Ovary (tissue), 10 donors: ENCODE measurements at places on chromosomes 3 and 15. TPM values are rescaled to one million over a fixed set of nuclear protein-coding genes. Genes with fewer than 3 reads are reported as not detected.

The NANOGP8 gene
- total RNA-seq, result 3.3 TPM

The SLCO3A1 gene
- 11.9 TPM for total RNA-seq

DNA sequence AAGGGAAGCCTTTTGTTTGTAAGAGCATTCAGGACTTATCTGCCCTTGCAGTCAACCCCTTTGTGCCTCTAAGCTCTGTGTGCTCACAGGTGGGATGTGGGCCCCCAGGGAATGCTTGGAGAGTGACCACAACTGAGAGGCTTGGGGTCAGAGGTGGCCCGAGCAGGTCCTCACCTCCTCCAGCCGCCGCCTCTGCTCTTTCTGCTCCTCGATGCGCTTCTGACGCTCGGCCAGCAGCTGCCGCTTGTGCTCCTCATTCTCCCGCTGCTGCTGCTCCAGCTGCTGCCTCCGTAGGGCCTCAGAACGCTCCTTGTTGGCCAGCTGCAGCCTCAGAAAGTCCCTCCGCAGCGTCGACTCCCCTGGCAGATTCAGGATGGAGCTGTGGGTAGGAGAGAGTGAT is 130.8 kb upstream of the SLC2A2 start:
- H3K27ac ChIP-seq, result no peak overlapping the region
- no peaks in the 10 kb centered on the region for H3K27me3 ChIP-seq
- H3K4me3 ChIP-seq, result no peak overlapping the region
- no peaks in the 10 kb centered on the region for H3K36me3 ChIP-seq
- DNase-seq, result peak; percentile 51

DNA sequence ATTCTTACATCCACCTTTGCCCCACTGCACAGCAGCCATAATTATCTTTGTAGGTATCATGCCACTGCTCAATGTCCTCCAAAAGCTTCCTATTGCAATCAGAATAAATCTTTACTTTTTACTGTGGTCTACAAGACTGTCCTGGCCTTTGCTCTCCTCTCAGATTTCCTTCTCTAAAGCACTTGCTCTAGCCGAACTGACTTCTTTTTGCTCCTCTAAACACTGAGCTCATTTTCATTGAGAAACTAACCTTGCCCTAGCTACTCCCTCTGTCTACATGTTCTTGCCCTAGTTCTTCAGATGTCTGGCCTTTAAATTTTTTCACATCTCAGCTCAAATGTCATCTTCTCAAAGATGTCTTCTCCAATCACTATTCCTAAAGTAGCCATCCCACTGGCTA is 342.8 kb downstream of the TBC1D5 start:
- DNase-seq, result no peak
- H3K4me1 ChIP-seq, result no peaks in the 10 kb centered on the region
- H3K27ac ChIP-seq, result no peak overlapping the region
- no peak overlapping the region for H3K4me3 ChIP-seq
- H3K27me3 ChIP-seq, result no peaks in the 10 kb centered on the region
- H3K36me3 ChIP-seq, result no peaks in the 10 kb centered on the region

GRCh38 chr15:59247364-59247763 is 40.7 kb downstream of the LDHAL6B start:
- no peak overlapping the region for H3K27ac ChIP-seq
- no peaks in the 10 kb centered on the region for H3K27me3 ChIP-seq
- no peaks in the 10 kb centered on the region for H3K36me3 ChIP-seq

DNA sequence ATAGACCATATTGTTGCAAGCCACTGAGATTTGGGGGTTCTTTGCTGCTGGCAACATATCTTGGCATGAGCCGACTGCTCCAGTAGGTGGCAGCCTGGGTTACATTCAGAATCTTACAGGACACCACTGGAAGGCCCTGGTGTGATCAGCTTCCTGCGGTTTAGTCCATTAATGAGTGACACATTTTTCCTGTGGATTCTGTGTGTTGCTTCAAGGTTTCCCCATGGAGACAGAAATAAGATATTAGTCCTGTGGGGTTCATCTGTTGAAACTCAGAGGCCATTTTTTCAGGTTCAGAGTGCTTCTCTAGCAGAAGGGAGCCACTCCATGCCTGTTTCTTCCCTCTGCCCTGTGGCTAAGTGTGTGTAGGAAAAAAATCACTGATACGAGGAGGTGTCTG is 116.2 kb downstream of the MFSD1 start:
- no peak for DNase-seq
- H3K4me3 ChIP-seq, result no peak overlapping the region
- no peaks in the 10 kb centered on the region for H3K4me1 ChIP-seq
- no peaks in the 10 kb centered on the region for H3K36me3 ChIP-seq
- no peaks in the 10 kb centered on the region for H3K27me3 ChIP-seq
